Brain microvascular endothelial cell (primary cell): ENCODE measurements at places on chromosomes 12 and 14.

DNA sequence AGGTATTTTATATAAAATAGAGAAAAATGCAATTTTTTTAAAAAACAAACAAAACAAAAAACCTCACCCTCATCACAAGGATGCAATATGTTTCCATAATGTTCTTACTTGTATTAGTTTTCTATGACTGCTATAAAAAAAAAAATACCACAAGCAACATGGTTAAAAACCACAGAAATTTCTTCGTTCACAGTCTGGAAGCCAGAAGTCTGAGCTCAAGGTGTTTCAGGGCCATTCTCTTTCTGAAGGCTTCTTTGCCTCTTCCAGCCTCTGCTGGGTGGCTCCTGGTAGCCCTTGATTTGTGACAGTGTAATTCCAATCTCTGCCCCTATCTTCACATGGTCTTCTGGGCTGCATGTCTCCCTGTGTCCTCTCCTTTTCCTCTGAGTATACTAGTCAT, 21.5 kb upstream of the SSTR1 start:
- no peak for DNase-seq

- peak; percentile 33 for DNase-seq
Measured at GRCh38 chr12:76670776-76671175, 93.1 kb upstream of the ZDHHC17 start.

GRCh38 chr12:16358878-16359277, 11.4 kb downstream of the MGST1 start:
- no peak for DNase-seq

GRCh38 chr12:2615665-2616402, 178.9 kb upstream of the FKBP4 start:
- DNase-seq = peak; percentile 80

DNA sequence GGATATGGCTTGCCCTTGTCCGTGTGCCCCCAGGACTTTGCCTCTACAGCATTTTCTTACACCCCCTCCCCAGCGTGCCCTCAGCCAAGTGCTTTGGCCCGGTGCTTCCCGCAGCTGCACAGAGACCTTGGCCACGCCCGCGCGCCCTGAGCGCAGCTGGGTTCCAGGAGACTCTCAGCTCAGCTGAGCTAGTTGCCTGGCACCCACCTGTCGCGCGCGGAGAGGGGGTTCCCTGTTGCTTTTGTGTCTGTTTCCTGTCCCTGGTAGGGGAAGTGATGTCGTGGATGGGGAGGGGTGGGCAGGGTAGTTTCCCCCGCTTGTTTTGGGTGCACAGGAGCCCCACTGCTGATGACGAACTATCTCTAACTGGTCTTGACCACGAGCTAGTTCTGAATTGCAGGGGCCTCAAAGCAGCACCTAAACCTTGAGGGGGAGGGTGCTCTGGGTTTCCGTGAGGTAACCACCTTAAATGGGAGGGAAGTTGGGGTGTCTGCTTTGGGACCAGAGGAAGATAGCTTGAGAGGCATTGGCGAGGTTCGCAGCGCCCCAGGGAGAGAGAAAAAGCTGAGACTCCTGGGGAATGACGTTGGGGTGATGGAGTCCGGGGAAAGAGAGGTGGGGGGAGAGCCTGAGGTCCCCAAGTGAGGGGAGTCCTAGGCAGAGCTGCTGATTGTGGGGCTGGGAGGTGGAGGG, 1.5 kb downstream of the DIO3 start:
- DNase-seq = no peak

DNA sequence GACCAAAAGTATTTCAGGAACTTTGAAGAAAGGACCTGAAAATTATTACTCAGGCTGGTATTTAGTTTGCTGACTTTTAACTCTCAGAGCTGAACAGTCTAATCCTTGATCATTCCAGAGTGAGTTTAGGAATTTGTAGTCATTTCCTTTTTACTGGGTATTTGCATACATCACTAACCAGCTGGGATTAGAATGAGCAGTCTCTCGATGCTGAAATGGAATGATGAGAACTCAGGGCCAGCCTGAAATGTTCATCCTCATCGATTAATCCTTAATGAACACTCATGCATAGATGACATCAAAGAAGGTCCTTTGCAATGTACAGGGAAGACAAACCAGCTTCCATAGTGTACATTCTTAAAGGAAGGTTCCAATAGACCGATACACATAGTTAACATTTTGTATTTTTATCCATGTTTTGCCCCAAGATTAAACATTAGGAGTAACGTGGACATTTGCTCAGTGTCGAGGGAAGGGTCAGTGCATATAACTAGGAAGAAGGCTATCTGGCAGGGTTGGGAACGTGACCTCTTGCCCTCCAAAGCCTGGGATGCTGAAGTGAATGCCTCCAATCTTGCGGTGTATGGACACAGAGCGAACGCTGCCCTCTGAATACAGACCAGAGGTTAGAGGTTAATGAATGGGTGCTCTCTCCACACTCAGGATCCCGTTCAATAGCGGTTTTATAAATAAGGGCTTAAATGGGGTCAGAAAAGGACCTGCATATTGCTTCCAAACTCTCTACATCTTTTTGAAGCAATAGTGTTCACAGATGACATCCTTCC, 14.5 kb downstream of the FBXL14 start:
- DNase-seq = no peak

DNA sequence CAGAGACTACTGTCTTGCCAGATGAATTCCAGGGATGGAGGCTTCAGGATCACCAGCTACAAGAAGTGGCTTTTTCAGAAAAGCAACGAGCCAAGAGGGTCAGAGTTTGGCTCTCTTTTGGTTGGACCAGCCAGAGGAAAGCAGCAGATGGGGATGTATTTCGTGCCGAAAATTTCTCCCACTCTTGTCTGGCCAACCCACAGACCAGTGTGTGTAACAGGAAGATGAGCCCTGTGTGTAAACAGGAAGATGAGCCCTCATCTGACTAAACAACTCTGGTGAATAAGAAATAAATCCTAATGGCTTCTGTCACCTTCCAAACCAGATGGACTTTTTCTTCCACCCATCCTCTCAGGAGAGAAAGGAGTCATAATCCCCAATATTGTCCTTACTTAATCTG, 13.1 kb downstream of the GPR68 start:
- DNase-seq = no peak

DNA sequence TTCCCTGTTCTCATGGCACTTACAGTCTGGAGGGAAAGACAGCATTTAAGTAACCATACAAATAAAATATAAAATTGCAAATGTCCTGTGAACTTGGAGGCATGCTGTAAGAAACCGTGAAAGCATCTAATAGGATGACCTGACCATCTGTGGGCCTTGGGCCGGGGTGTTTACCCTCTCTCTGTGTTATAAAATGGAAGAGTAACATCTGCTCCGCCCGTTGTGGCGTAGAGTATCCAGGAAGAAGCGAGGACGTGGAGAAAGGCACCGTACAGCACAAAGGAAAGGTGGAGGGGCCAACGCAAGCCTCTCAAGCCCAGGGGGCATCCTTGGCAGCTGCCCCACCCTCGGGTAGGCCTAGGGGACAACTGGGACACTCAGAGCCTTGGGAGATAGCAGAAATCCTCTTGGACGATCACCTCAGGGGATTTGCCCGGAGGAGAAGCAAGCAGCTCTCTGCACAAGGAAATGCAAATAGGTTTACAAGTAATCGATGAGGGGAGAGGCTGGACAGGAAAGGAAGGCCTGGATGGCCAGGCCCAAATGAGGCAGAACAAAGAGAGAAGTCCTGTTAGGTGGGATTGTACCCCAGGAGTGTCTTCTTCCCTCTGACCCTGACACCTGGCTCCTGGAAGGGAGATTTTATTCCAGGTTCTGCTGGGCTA, 26.2 kb downstream of the VSX2 start:
- DNase-seq = no peak

GRCh38 chr14:30118992-30119640, 191.5 kb upstream of the PRKD1 start:
- DNase-seq = no peak

DNA sequence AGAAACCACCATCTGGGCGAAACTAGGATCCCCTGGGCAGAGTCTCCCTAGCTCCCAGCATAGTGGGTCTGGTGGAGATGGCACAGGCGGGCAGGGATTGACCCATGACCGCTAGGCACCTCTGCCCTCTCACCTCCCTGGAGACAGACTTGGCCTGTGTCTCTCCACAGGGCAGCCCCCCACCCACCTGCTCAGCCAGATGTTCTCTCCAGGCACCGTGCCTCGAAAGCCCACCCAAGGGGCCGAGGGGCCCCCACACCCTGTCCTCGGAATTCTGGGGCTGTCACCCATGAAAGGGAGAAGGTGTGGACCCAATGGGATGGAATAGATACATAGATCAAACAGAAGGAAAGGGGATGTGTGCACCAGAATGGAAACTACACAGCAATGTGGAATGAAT, 229.1 kb upstream of the RTL1 start:
- no peak for DNase-seq

DNA sequence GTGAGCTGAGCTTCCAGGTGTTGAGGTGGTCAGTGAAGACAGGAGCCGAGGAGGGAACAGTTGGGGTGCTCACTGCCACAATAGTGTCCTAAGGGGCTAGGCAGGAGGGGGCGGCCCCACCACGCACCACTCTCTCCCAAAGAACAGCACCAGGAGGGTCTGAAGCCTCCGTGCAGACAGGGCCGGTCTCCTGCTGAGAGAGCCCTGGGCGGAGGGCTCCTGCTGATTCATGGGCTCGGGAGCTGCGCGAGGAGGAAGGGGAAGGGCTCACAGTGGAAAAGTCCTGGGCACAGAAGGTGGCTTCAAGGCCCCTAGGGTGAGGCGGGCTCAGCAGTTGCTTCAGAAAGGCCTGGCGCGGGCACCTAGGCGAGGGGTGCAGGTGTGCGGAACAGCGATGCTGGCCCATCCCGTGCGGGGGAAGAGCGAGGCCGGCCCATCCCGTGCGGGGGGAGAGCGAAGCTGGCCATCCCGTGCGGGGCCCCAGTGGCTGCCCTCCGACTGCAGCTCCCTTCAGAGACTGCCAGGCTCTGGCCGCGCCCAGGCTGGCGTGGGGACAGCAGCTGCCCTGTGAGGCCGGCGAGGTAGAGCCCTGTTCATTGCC, 176.7 kb downstream of the ADGRD1 start:
- DNase-seq = no peak

DNA sequence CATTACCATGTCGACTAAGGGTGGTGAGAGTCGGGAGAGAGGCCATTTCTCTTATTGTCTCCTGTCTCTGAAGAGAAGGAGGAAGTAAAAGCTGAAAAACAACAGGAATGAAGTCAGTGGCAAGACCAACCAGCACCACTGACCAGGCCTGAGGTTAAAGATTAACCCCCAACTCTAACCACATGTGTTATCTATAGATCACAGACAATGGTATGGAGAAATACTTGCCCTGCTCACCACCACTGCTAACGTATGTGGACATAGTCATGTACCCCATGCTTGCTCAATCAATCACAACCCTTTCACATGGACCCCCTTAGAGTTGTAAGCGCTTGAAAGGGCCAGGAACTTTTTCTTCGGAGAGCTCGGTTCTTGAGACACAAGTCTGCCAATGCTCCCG, 690.9 kb upstream of the LMO3 start:
- no peak for DNase-seq

DNA sequence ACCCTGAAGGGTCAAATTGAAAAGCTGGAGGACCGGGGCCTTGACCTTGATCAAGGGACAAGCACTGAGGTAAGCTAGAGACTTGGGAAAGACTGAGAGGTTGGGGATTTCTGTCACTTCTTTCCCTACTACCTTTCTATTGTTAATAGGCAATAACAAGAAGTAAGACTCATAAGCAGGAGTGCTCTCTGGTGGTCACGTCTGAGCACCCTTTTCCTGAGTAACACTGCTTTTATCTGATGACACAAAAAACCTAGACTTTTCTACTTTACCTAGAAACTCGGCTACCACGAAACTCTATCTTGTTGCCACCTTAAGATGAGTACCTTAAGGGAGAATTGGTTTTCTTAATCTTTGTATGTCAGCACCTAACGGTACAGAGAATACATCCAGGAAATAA, 35.5 kb upstream of the PPFIBP1 start:
- no peak for DNase-seq

GRCh38 chr12:100528471-100529127, 44.9 kb upstream of the GAS2L3 start:
- no peak for DNase-seq

- no peak for DNase-seq
Measured at GRCh38 chr14:51419685-51420084, 179.6 kb downstream of the TMX1 start.

DNA sequence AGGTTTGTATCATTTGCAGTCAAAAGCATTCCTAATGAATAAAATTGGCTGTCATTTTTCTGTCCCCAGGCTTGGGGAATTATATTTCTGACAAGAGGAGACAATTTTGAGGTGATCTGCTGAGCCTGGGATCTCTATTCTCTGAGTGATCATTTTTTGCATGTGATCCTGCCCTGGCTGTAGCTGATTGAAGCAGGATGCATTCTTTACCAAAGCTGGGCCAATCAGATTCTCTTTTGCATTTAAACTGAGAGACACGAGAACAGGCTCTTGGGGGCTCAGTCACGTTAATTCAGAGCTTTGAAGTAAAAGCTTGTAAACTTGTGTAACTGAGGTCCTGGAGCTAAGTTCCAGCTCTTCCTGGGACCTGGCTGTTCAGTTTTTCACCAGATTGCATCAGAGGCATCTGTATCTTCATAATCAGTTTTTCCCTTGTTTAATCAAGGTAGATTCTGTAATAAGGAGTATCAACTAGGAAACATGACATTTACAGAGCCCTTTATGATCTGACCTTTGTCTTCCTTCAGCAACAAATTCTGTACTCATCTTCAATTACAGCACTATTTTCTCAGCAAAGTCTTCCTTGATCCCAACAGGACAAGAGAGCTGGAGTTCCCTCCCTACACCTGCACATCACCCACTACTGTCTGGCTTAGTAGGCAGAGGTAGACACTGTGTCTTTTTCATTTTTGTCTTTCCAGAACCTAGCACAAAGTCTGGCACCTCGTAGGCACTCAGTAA, 35.0 kb upstream of the MANSC4 start:
- DNase-seq = no peak

- DNase-seq = no peak
Measured at GRCh38 chr14:65926504-65926903, 514.0 kb downstream of the FUT8 start.

- DNase-seq = no peak
Measured at GRCh38 chr12:74983917-74984316, 225.7 kb downstream of the KCNC2 start.

- DNase-seq = no peak
Measured at GRCh38 chr12:32493282-32493681, 93.9 kb downstream of the FGD4 start.

DNA sequence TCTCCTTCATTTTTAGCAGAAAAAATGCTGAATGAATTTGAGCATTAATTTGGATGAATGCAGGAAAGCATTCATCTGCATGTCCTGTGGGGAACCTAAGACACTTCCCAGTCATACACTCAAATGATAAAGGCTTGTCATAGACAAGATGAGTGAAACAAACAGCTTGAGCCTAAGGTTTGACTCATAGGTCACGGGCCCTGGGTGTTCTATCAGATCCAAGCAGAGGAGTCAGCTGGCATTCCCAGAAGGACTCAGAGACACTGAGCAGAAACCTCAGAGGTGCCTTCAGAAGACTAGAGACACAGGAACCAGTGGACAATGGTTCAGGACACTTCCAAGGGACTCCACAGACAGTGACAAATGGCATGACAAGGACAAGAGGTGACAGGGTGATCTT, 183.9 kb downstream of the NTF3 start:
- no peak for DNase-seq

GRCh38 chr12:120988234-120988633, 9.9 kb downstream of the HNF1A start:
- DNase-seq = no peak
